Activated CD8-positive, alpha-beta memory T cell treated with anti-CD3 and anti-CD28 coated beads for 48 hours (primary cell): ENCODE measurements at places on chromosomes 13 and 19.

- no peak for DNase-seq
These were observed 352.8 kb downstream of the KLF12 start for GRCh38 chr13:73781384-73781783.

- DNase-seq = no peak
These were observed 238.8 kb downstream of the COL4A1 start for GRCh38 chr13:110068176-110068473.

- DNase-seq = no peak
These were observed 46.0 kb downstream of the C13orf46 start for GRCh38 chr13:113927661-113928581.

DNA sequence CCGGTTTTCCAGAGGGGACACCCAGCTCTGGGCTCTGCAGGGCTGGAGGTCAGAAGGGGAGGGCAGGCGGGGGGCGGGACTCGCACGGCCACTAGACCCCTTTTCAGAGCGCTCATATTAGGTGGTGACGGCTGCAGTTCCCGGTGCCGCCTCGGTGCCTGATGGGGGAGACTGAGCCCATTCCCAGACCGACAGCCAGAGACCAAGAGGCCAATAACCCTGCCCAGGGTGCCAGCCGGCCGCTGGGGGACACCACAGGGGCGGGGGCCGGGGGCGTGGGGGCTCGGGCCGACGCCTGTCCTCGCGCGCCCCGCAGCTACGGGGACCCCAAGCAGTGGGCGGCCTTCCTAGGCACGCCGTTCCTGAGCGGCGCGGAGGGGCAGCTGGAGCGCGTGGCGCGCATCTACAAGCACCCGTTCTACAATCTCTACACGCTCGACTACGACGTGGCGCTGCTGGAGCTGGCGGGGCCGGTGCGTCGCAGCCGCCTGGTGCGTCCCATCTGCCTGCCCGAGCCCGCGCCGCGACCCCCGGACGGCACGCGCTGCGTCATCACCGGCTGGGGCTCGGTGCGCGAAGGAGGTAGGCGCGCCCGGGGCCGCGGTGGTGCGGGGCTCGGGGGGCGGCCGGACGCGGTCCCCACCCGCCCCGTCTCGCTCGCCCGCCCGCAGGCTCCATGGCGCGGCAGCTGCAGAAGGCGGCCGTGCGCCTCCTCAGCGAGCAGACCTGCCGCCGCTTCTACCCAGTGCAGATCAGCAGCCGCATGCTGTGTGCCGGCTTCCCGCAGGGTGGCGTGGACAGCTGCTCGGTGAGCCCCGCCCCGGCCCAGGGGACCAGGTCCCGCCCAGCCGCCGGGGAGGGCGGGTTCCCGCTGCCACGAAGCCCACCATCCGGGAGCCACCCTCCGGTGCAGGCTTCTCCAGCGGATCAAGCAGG is 2.4 kb downstream of the TIMM13 start:
- no peak for DNase-seq

GRCh38 chr13:51244637-51245405 is 22.6 kb downstream of the FAM124A start:
- no peak for DNase-seq

DNA sequence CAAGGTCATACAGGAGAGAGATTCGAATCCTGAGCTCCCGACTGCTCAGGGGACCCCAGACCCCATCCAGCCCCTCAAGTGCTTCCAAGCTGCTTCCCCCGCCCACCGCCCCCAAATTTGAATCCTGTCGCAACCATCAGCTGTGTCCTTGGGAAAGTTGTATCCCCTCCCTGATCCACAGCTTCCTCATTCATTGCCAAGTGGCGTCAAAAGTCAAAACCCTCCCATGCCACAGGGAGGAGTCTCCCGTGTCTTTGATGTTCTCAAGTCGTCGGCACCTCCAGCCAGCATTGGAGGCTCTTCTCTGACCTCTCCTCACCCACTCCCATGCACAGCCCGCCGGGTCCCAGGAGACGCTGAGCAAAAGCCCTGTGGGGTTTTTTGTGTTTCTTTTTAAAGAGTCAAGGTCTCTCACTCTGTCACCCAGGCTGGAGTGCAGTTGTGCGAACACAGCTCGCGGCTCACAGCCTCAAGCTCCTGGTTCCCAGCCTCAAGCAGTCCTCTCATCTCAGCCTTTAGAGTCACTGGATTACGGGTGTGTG is 2.8 kb upstream of the IFI30 start:
- DNase-seq = no peak

- DNase-seq = peak; percentile 71
These were observed 2.9 kb downstream of the CILP2 start for GRCh38 chr19:19540715-19541515.

GRCh38 chr19:48617146-48617937 is 1.6 kb downstream of the RPL18 start:
- no peak for DNase-seq
